ENCODE measurements at places on chromosomes 5 and 9. TPM values are rescaled to one million over a fixed set of nuclear protein-coding genes. Genes with fewer than 3 reads are reported as not detected.

The PDE6A gene
- total RNA-seq = not detected

The GRAMD2B gene
- total RNA-seq = 10.3 TPM

The TAF11L10 gene
- total RNA-seq = not detected

The PCDHB8 gene
- total RNA-seq = 4.6 TPM

The SCGB3A2 gene
- 57.3 TPM for total RNA-seq

The FRMD3 gene
- total RNA-seq = 0.89 TPM

The SPATA31C2 gene
- 0.09 TPM for total RNA-seq

The SEMA6A gene
- total RNA-seq = 406 TPM

The KIF4B gene
- not detected for total RNA-seq

The NME5 gene
- 0.74 TPM for total RNA-seq

The TNFSF8 gene
- not detected for total RNA-seq

The LCN1 gene
- total RNA-seq = not detected

The NR4A3 gene
- 0.46 TPM for total RNA-seq

The GLIPR2 gene
- total RNA-seq = 3.7 TPM

The WDR38 gene
- not detected for total RNA-seq

The SPATA31A3 gene
- total RNA-seq = not detected

The PCDHB13 gene
- 2.9 TPM for total RNA-seq

The INSL6 gene
- not detected for total RNA-seq

The ANKRD18A gene
- 12.9 TPM for total RNA-seq

The NDST1 gene
- 61.5 TPM for total RNA-seq

The ZNF782 gene
- 6.2 TPM for total RNA-seq

The ERAP2 gene
- total RNA-seq = 0.13 TPM

The CD180 gene
- not detected for total RNA-seq

The HAVCR2 gene
- total RNA-seq = 0.25 TPM

The SLC6A18 gene
- not detected for total RNA-seq

The PCDHB16 gene
- total RNA-seq = 3.5 TPM

The TIFAB gene
- not detected for total RNA-seq

The LEAP2 gene
- total RNA-seq = 2.4 TPM

The ADGRV1 gene
- total RNA-seq = 74.5 TPM

The DBH gene
- total RNA-seq = 0.24 TPM

The GTF3C5 gene
- 87.6 TPM for total RNA-seq

The PCDHA11 gene
- total RNA-seq = 5.8 TPM

The MYOT gene
- total RNA-seq = not detected

The PCDHGA7 gene
- total RNA-seq = 2.8 TPM

The C5 gene
- total RNA-seq = 0.71 TPM

The TRIP13 gene
- total RNA-seq = 33.7 TPM

The LRRC70 gene
- 0.37 TPM for total RNA-seq

All from WTC11 (cell line).